ENCODE measurements at places on chromosomes 13 and 19.

DNA sequence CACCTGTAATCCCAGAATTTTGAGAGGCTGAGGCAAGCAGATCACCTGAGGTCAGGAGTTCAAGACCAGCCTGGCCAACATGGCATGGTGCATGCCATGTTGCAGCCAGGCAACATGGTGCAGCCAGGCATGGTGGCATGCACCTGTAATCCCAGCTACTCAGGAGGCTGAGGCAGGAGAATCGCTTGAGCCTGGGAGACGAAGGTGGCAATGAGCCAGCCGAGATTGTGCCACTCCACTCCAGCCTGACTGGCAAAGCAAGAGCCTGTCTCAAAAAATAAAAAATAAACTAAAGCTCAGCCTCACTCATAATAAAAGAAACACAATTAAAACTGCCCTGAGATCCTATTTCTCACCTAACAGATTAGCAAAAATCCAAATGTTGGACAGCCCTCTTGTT is 49.7 kb upstream of the MAP3K10 start:
- no peak for DNase-seq

- no peak for DNase-seq
These were observed 7.7 kb upstream of the RNF113B start for GRCh38 chr13:98184792-98185191.

GRCh38 chr13:49296659-49297058 is 48.9 kb downstream of the CDADC1 start:
- DNase-seq: no peak

DNA sequence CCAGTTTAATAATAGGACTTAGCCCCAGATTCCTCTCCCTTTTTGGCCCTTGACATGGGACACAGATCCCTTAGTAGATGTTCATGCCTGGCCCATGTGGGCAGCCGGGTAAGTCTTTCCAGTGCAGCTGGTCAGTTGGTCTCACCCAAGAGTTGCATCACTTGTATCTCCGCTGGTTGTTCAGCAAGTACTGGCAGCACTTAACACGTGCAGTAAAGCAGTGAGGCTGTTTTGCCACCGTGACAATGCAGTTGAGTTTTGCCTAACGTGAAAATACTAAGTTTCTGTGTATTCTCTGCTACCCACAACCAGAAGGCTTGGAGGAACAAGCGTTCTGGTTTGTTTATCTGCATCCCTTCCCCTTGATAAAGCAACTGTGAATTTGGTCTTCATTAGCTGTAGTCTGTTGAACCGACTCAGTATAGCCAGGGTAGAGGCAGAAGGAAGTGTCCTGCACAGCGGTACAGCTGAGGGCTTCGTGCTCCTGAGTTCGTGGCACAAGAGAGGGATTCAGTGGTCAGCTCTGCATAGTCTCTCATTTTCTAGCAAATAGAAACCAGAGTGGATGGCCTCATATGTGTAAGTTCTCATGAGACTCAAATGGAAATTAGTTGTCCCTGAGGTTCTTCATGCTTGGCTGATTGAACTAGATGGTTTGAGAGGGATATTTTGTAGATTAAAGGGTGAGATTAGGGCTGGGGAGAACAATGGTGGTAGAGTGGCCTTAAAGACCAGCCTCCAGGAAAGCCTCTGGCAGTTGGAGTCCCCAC is 50.3 kb downstream of the ARHGEF7 start:
- no peak for DNase-seq

- no peak for DNase-seq
These were observed 28.8 kb downstream of the ZNF333 start for GRCh38 chr19:14718522-14719116.

DNA sequence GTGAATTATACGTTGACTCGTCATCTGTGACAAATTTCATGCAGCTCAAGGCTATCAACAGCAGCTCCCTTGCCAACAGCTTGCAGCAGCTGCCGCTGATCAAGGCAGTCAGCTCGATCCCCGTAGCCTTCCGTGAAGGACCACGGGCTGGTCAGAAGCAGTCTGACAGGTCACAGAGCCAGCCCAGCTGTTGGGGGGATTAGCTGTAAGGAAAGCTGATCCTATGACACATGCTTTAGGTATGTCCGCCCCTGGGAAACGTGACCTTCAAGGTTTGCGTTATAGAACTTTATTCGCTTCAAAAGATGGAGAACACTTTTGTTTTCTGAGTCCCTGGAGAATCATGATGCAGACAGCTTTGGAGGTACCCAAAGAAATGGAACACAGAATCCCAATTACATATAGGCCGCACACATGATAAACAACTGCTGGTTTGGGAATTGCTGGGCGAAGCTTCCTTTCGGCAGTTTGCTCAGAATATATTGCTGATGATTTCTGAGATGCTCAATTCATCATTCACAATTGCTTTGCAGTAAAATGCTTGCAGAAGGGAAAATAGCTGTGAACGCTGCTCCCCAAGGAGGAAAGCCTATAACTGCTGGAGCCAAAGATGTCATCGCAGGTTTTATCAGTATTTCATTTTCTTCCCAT is 62.6 kb upstream of the USP29 start:
- no peak for DNase-seq

GRCh38 chr19:45528149-45528743 is 21.0 kb downstream of the VASP start:
- no peak for DNase-seq

- DNase-seq: no peak
These were observed 14.8 kb downstream of the EPSTI1 start for GRCh38 chr13:42977219-42977659.

DNA sequence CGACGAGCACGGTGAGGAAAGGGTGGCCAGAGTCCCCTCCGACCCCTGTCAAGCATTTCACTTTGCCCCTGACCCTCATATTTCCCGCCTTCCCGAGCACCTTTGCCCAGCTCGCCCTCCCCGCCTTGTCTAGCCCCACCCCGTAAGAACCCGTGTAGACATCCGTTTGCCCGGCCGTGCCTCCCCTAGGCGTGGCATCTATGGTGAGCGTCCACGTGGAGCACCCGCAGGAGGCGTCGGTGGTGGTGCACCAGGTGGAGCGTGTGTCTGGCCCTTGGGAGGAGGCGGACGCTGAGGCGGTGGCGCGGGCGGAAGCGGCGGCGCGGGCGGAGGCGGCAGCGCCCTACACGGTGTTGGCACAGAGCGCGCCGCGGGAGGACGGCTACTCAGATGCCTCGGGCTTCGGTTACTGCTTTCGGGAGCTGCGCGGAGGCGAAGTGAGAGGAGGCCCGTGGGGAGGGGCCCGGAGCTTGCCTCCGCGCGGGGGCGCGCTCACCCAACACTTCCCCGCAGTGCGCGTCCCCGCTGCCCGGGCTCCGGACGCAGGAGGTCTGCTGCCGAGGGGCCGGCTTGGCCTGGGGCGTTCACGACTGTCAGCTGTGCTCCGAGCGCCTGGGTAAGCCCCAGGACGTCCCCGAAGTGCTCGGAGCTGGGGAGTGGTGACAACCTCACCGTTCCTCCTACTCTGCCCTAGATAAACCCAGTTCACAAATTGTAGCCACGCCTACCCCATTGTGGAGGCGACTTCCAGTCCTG is 4.2 kb downstream of the LTBP4 start:
- DNase-seq: no peak

DNA sequence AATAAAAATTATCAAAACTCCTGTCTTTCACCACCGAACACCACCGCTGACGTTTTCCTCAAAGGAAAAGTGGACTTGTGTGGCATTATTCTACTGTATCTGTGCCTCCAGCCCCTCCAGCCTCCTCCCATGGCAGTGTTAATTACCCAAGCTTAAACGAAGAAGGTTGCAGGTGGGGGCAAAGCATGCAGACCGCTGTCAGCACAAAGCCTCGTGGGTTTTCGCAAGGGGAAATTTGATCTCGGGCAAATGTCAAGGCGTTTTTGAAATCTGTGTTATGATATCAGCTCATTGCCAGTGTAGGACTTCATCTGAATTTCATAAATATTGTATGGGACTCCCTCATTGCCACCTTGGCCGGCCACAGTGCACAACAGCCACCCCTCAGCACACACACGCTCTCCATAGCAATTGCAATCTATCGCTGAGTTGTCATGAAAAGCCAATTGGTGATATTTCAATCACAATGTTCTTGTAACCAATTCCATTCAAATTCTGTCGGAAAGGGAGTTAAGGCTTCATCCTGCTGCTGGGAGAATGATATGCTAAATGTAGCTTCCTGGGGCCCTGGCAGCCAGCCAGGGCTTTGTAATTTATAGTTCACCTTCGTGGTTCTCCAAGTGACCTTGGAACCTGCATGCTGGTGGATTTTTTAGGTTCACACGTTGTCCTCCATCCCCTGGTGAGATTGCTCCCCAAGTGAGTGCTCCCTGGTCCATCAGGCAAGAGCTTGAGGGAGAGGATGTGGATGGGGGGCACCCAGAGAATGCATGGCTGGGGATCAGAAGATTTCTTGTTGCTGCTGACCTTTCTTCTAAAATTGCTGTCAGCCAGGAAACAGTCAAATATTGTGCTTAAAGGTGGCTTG is 16.6 kb downstream of the CHST8 start:
- no peak for DNase-seq

- no peak for DNase-seq
These were observed 30.3 kb upstream of the FRY start for GRCh38 chr13:32001154-32001768.

DNA sequence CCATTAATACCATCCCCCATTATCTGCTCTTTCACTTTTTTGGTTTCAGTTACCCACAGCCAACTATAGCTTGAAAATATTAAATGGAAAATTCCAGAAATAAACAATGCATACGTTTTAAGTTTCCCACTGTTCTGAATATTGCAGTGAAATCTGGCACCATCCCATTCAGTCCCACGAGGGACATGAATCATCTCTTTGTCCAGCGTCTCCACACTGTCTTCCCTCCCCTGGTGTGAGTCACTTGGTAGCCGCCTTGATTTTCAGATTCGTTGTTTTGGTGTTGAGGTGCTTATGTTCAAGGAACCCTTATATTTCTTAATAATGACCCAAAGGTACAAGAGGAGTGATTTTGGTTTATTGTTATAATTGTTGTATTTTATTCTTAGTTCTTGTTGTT is 246.1 kb downstream of the DCT start:
- peak; percentile 68 for DNase-seq

- no peak for DNase-seq
These were observed 17.2 kb downstream of the FGF21 start for GRCh38 chr19:48772503-48772953.

GRCh38 chr13:111604097-111604496 is 283.7 kb downstream of the TEX29 start:
- DNase-seq: no peak

Data from globus pallidus (tissue), 1 donor.